ENCODE measurements at places on chromosomes 6 and 20.

GRCh38 chr6:16375206-16375605 is 136.8 kb downstream of the GMPR start:
- DNase-seq, result no peak

- no peak for DNase-seq
These were observed 18.2 kb upstream of the RBL1 start for GRCh38 chr20:37114012-37114411.

- DNase-seq, result no peak
These were observed 60.4 kb downstream of the HAO1 start for GRCh38 chr20:7879883-7880282.

DNA sequence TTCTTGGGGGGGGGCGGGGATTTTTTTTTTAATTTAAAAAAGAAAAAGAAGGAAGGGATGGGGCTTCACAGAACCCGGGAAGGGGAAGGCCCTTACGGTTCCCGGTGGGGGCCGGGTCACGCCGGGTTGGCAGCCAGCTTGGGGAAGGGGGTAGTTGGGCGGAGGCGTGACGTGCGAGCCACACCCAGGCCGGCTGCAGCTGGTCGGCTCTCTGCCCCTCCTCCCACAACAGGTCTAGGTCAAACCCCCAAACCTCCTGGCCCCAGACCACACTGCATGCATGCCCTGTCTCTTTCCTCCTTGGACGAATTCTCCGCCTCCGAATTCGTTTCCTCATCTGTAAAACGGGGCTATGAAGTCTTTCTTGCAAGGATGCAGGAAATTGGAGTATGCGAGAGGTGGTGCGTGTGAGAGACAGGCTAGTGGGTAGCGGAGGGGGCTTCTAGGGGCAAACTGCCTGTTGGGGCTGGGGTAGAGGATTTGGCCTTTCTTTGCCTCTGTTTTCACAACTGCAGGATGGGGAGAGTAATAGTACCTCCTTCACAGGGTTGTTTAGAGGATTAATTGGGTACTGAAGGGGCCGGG is 828 bp downstream of the HCK start:
- DNase-seq, result no peak

- no peak for DNase-seq
These were observed 39.9 kb upstream of the BEND6 start for GRCh38 chr6:56914798-56915658.

- no peak for DNase-seq
These were observed 36.5 kb upstream of the HLA-G start for GRCh38 chr6:29791162-29791561.

DNA sequence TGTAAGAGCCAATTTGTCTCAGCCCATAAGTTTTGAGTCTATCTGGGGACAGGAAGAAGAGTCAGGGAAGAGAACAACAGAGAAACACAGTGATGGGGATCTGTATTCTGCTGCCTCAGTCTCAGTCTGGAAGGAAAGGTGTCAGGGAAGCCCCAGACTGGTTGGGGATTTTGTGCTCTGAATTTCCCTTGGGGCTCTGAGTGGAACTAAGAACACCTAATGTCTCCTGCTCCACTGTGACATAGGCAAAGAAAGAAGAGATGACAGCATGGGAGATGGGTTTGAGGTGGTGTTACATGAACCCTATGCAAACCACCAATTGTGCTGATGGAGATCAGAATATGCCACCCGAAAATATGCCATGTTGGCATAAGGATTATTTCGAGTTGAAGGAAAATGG is 139.5 kb upstream of the MYLIP start:
- no peak for DNase-seq

GRCh38 chr6:107061125-107062020 is 33.4 kb downstream of the MTRES1 start:
- no peak for DNase-seq

DNA sequence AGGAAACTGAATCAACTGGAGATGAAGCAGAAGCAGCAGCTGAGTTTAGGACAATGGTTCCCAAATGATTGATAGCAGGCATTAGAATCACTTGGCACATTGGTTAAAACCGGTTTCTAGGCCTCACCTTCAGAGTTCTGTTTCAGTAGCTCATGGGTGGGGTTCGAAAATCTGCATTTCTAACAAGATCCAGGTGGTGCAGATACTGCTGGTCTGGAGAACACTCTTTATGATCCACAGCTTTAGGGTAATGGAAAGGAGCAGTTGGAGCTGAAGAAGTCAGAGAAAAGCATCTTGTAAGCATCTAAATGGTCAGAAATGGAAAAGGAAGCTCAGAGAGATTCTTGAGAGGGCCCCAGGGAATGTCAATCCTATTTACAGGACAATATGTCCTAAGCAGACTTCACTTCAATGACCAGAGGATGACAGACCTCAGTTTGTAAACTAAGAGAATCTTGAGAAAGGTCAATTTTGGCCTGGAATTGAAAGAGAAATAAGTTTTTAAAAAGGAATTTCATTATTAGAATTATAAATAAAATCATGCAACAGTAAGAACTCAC is 8.5 kb downstream of the TSPYL1 start:
- no peak for DNase-seq

DNA sequence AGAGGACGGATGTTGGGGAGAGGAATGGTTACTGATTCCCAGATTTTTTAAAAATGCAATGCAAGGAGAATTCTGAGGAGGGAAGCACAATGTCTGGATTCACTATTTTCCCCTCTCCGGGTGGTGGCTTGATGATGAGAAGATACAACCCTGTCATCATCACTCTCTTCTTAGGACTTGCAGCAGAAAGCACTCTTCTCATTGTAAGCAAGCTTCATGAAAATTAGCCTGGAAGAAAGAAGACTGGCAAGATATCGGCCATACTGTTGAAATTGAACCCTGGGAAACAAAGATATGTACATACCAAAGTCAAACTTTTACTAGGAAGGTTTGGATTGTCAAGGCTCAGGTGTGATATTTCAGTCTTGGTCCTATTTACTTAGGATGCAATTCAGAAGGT is 195.7 kb downstream of the EDN1 start:
- no peak for DNase-seq

- no peak for DNase-seq
These were observed 35.7 kb upstream of the VEGFA start for GRCh38 chr6:43734294-43734665.

DNA sequence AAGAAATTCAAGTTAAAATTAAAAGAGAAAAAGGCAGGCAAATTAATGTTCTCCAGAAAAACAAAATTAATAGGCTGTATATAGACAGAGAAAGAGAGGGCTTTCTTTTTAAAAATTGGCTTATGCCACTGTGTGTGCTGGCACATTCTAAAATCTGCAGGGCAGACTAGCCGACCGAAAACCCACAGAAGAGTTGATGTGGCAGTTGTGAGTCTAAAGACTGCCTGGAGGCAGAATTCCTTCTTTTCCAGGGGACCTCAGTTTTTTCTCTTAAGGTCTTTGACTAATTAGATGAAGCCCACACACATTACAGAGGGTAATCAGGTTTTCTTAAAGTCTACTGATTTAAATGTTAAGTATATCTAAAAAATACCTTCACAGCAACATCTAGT is 85.7 kb downstream of the GJA1 start:
- no peak for DNase-seq

GRCh38 chr20:37095108-37095598 is 644 bp downstream of the RBL1 start:
- no peak for DNase-seq

DNA sequence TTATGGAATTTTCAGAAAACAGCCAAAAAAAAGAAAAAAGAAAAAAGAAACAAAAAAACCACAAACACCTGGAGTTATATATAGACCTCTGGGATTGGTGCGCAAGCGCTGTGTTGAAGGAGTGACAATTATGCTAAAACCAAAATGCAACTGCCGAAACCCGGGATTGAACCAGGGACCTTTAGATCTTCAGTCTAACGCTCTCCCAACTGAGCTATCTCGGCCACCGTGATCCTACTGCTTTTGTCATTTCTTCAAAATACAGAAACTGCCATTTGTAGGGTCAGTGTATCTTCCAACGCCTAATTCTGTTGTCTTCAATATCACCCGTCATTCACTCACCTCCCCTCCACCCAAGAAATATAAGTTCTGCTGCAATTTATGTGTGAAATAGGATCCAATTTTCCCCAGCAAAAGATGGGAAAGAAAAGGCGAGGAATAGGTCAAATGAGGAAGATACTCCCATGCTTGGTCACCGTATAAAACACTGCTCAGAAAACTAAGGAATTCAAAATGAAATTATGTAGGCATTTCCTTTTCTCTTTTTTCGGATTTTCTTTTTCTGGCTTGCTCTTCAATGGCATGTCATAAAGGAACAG is 116.0 kb downstream of the TRIM27 start:
- DNase-seq, result no peak

DNA sequence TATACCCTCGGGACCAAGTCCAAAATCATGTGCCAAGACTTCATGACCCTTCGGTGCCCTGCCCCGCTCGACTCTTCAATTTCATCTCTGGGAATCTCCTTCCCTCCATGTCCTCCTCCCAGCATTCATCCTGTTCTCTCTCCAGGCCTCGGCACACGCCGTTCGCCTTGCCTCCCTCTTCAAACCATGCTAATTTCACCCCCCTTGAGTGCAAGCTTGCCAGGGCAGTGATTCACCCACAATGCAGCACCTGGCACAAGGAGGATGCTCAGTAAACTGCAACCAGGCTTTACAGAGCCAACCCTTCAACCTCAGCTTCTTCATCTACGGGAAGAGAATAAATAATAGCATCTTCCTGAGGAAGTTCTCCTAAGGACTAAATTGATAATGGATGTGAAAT is 4.1 kb downstream of the KCNS1 start:
- DNase-seq, result no peak

DNA sequence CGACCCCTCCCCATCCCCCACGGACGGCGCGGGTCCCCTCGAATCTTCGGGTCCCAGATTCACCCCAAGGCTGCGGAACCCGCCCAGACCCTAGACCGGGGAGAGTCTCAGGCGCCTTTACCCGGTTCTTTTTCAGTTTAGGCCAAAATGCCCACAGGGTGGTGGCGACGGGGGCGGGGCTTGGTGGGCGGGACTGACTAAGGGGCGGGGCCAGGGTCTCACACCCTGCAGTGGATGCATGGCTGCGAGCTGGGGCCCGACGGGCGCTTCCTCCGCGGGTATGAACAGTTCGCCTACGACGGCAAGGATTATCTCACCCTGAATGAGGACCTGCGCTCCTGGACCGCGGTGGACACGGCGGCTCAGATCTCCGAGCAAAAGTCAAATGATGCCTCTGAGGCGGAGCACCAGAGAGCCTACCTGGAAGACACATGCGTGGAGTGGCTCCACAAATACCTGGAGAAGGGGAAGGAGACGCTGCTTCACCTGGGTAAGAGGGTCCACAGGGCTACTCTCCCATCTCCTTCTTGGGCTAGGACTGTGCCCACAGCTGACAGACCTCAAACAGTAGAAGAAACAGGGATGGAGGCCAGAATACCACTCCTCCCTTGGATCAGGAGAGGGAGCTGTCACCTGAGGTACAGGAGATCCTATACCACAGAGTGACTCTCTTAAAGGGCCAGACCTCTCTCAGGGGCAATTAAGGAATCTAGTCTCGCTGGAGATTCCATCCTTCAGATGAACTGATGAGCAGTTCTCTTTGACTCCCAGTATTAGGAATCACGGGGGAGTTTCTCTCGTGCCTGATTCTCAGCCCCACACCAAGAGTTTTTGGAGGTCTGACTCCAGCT is 942 bp downstream of the HLA-E start:
- DNase-seq, result no peak

DNA sequence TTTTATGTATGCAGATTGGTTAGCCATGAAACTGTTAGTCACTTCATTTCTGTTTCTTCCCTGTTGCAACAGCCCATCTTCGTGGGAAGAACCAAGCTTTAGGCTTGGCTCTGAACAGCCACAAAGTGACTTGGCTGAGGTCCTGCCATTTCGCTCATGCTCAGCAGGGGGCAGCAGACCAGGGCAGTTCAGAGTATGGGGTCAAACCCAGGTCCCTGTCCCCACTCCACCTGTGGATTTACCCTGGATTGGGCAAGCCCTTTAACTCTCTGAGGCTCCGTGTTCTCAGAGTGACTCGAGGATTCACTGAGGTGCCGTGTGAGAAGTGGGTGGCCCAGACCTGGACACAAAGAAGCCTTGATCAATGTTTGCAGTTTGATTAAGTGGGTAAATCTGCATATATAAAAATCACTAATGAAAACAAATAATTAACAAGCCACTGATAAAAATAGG is 19.8 kb upstream of the MAP1LC3A start:
- no peak for DNase-seq

GRCh38 chr6:168084465-168085160 is 5.6 kb upstream of the FRMD1 start:
- no peak for DNase-seq

GRCh38 chr6:51648236-51648635 is 439.2 kb downstream of the PKHD1 start:
- DNase-seq, result no peak

DNA sequence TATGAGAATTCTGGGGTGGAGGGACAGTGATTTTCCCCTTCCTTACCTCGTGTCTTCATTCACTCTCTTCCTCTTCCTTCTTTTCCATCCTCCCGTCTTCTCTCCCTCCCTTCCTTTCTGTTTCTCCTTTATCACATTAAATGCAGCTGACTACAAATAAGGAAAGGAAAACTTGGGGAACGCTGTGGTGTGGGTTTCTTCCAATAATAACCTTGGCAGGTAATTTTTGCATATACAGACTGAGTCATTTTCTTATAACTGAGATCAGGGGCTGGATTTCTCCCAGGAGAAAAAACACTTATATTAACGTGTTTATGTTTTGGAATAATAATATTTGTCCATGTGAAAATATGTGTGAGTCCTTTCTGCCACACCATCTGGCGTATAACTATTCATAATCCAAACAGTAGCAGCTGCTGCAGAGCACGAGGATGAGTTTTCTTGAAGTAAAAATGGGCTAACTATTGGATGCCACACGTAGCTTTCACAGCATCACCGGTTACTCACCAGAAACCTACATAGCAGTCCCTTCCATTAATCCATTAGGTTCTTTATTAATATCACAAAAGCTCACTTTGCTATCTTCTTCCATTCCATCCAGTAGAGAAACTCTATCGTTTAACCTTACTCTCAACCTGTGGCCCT is 139.2 kb upstream of the SASH1 start:
- no peak for DNase-seq

GRCh38 chr6:119158057-119158848 is 79.8 kb upstream of the FAM184A start:
- no peak for DNase-seq

- no peak for DNase-seq
These were observed 111.3 kb downstream of the FAM120B start for GRCh38 chr6:170417881-170418280.

GRCh38 chr6:38876475-38876874 is 161.4 kb downstream of the DNAH8 start:
- no peak for DNase-seq

- DNase-seq, result no peak
These were observed 1.1 kb downstream of the LRRC1 start for GRCh38 chr6:53795702-53796450.

- no peak for DNase-seq
These were observed 418.4 kb upstream of the JAG1 start for GRCh38 chr20:11092151-11092550.

GRCh38 chr6:159695984-159696383 is 2.9 kb upstream of the SOD2 start:
- no peak for DNase-seq

DNA sequence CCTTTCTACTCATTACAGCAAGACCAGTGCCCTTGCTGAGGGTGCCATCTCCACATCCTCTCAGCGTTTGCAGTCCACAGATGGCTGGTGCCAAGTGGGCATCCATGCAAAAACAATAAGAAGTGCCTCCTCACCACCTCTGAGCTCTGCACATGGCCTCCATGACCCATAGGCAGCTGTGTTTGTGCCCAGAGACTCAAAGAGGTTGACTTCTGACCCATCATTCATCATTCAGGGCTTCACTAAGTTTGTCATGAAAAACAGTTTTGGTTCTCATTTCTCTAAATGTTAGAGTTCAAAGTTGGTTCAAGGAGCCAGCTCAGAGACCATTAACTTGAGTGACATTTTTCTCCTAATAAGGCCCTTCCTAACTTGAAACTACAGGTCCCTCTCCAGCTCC is 512.6 kb upstream of the MAP3K7 start:
- DNase-seq, result no peak
